ENCODE measurements at places on chromosomes 12 and 14.

GRCh38 chr14:98799891-98800290 is 472.1 kb downstream of the BCL11B start:
- DNase-seq = no peak

DNA sequence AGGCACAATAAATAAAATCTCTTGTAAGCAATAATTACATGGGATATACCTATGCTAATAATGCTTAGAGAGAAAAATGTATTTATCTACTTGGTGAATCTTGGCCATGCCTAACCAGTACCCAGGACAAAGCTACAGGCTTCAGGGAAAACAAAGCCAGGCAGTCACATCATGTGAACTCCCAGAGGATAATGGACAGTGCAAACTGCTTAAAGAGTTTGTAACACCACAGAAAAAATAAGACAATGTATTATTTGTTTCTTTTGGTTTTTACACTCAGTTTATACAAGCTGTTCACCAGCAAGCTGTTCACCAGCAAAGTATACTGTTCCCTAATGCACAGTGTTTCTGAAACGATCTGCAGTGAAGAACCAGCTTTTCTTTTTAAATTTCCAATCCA is 38.0 kb downstream of the DICER1 start:
- DNase-seq = no peak

- no peak for DNase-seq
Observed at GRCh38 chr12:26648066-26648465, 184.9 kb downstream of the ITPR2 start.

DNA sequence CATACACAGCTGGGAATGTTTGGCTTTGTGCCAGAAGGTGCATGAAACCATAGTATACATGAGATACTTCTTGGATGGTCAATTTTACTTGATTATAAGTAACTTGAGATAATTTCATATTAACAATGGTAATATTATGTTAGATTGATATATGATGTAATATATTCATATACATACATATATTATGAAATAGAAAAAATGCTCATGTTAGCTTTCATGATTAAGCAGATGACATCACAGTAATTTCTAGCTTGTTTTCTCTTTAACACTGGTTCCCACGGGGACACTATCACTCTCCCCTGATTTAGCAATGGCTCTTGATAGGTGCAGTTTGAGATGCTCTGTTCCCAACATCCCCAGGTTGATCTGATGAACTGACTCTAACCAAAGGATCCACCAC is 35.4 kb upstream of the NTF3 start:
- DNase-seq = no peak

- DNase-seq = no peak
Observed at GRCh38 chr14:97524589-97525319, 727.6 kb downstream of the VRK1 start.

DNA sequence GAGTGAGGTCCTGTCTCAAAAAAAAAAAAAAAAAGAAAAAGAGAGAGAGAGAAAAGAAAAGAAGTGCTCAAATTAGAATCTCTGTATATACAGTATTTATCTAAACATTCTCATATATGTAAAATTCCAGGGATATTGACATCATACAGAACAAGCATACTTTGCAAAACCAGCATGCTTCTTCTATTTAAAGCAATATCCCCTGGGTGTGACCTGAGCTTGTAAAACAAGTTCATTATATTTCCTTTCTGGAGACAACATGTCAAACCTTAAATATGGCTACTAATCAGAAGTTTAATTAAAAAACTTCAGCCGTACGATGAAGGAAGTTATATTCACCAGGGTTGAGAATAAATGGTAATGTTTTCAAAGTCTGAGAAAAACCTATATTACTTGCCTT is 175.8 kb upstream of the HMGA2 start:
- no peak for DNase-seq

DNA sequence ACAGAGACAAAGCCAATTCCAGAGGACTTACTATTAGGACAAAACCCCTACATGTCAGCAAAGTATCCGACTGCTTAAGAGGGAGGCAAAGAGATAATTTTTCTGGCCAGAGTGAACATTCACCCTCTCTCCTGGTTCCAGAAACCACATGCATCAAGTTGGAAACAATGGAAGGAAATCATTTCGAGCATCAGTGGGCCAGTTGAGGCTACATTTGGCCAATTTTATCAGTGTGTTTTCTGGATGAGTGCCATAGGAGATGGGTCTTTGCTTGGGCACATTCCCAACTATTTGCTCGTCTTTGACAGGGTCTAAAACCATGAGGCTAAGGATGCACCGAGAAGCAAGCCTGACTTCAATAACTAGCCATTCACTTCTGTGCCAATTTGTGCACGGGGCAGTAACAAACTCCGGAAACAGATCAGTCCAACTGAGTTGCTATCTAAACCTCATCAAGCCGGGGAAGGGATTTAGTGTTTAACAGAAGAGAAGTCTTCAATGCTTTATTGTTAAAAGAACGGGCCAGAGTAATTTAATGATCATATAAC is 17.4 kb downstream of the EGLN3 start:
- no peak for DNase-seq

DNA sequence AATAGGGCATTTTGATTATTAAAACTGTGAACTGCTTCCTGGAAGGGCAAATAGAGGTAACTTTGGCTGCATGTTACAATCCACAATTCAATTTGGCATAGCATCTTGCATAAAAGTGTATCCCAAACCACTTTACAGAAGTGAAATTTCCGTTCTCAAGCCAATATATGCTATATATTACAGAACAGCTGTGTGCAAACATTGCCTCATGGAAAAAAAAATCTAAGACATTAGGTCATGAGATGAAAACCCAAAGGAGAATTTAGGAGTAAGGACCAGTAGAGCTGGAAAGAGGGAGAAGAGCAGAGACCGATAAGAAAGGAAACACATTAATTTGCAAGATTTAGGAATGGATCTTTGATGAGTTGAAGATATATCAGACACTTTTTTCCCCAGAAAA is 239.2 kb downstream of the PAX9 start:
- DNase-seq = no peak

DNA sequence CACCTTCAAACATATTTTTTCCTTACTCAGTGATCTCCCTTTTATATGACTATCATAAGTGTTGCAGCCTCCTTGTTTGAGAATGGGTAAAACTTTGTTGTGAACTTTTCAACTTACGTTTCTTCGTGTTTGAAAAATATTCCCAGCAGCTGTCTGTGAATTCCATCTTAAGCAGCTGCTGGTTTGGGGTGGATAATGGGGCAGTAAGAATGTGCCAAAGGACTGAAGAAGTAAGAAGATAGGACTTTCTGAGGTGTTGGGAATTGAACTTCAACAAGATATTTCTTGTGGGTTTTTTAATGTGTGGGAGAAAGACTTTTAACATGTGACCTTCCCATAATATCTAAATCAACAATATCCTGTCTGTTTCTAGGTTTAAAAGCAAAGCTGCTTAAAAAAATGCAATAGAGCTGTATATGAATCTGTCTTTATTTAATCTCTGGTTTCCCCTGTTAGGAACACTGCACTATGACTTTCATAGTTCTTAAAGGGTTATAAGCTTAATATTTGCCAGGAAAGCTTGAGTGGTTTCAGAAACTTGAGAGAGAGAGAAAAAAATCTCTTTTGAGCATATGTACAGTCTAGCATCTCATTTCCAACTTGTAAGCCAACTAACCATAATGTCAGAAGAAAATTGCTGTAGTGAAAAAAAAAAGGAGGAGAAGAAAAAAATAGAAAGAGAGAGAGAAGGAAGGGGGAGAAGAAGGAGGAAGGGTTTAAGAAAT is 1659.2 kb upstream of the FLRT2 start:
- no peak for DNase-seq

DNA sequence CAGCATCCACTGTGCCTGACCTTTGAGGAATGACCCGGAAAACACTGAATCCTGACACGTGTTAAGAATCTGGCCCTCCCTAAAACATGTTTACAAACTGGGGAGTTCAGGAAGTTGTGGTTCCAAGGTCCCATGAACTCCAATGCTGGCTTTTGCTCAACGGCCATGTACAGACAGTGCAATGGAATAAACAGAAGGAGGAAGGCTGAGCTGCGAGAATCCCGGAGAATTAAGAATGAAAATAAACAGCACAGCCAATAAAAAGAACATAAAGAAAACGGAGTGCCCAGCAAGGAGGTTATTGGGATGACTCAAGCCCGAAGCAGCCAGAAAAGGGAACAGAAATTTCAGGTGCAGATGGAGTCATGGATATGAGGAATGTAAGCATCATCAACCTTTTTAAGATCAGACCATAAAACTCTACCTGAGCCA is 32.3 kb downstream of the BCL11B start:
- DNase-seq = no peak

- no peak for DNase-seq
Observed at GRCh38 chr12:42442311-42442759, 116.4 kb downstream of the PPHLN1 start.

DNA sequence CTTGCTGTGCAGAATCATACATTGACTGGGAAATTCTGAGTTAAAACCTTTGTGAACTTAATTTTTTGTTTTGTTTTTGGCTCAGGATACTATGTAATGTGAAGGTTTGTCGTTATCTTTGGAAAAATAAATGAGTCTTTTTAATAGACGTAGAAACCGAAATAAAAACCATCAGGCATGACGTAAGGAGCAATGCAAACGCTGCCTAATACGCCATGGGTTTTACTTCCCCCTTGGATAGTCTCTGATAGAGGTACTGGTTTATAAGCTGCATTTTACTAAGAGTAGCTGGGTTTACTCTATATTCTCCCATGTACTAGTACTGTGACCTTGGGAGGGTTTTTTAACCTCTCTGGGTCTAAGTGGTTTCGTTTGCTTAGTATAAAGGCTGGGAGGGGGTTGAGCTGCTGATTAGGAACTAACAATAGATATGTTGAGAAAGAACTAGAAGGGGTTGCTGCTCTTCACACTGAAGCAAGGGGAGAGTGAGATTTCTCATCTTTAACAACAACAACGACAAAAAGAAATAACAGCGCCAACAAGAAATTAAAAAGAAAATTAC is 66.8 kb upstream of the SLCO1C1 start:
- no peak for DNase-seq

DNA sequence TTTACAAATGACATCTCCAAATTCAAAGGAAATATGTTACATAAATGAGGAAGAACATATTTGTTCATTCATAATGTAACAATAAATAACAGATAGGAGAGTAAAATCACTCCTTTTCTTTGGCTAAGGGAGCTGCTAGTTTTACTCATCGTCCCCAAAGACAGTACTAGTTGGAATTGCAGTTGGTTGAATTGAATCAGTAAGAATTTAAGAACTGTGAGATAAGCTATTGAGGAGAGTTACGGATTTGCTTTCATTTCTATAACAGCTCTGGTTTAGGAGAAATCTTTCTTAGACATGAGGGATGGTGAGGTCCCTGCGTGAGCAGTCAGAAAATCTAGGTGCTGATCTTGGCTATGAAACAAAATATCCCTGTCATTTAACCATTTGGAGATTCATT is 402.8 kb downstream of the AEBP2 start:
- DNase-seq = no peak

DNA sequence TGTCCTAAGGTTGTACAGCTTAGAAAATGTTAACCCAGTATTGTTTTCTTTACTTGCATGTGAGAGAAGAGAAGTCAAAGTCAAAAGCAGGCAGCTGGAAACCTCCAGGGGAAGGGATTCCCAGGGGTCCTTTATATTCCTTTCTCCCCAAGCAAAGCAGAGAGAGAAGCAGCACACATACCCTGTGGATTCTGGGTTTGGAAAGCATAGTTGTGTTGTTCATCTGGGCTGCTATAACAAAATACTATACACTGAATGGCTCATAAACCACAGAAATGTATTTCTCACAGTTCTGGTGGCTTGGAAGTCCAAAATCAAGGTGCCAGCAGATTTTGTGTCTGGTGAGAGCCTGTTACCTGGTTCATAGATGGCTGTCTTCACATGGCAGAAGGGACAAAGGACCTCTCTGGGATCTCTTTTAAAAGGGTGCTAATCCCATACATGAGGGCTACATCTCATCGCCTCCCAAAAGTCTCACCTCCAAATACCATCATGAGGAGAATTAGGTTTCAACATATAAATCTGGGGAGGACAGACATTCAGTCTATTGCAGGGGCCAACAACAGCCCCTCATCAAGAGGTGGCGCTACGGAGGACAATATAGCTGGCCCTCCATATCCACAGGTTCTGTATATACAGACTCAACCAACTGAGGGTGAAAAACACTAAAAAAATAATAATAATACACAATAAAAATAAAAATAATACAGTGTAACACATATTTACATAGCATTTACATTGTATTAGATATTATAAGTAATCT is 19.3 kb upstream of the PCNX1 start:
- DNase-seq = no peak

Measured in non-pigmented ciliary epithelial cell (primary cell).